ENCODE measurements at places on chromosomes 3 and 15.

GRCh38 chr3:37624276-37624675 is 237.4 kb upstream of the CTDSPL start:
- no peak for DNase-seq

DNA sequence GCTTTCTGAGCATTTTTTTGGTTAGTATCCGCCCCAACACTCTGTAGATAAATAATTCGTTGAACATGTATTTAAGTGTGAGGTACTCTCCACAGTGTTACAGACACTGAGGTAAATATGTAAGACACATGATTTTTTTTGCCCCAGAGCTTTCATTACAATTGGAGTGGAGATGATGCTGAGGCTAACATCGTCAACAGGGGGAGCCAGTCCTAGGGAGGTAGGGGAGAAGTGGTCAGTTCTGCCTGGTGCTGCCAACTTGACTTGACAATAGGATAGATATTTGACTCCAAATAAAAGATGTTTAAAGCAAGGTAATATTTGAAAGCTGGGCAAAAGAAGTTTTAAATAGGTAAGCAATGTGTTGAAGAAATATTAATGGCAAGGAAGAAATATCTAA is 295.7 kb downstream of the UNC13C start:
- no peak for DNase-seq

- no peak for DNase-seq
Observed at GRCh38 chr3:37988931-37989525, 1.6 kb upstream of the VILL start.

GRCh38 chr3:184872200-184872599 is 60.2 kb downstream of the VPS8 start:
- DNase-seq = no peak

- no peak for DNase-seq
Observed at GRCh38 chr3:182692695-182693094, 100.6 kb upstream of the ATP11B start.

All from stimulated activated CD8-positive, alpha-beta memory T cell treated with anti-CD3 and anti-CD28 coated beads, Interleukin-15, amount 100 ng/mL, for 1 hour (primary cell).